ENCODE measurements at places on chromosomes 4 and X. TPM values are rescaled to one million over a fixed set of nuclear protein-coding genes. Genes with fewer than 3 reads are reported as not detected.

Gene DNAAF6
- total RNA-seq, result not detected

Gene COQ2
- 13.5 TPM for total RNA-seq

Gene CNGA1
- 1.1 TPM for total RNA-seq

Gene PAK3
- 0.38 TPM for total RNA-seq

Gene CPLX1
- 0.05 TPM for total RNA-seq

Gene CTAG1B
- 66.2 TPM for total RNA-seq

Gene UFSP2
- 31.2 TPM for total RNA-seq

Gene TMEM175
- total RNA-seq, result 28.7 TPM

Gene S100P
- total RNA-seq, result 20.1 TPM

Gene IL2
- total RNA-seq, result not detected

Gene RAI2
- not detected for total RNA-seq

Gene EFNB1
- total RNA-seq, result 7.9 TPM

Gene MAGIX
- 6.1 TPM for total RNA-seq

Gene CLIC2
- total RNA-seq, result not detected

Gene MSANTD1
- 0.80 TPM for total RNA-seq

Gene GLRB
- 3.9 TPM for total RNA-seq

Gene MYOZ2
- not detected for total RNA-seq

Gene EFHC2
- not detected for total RNA-seq

Gene EPHA5
- 0.13 TPM for total RNA-seq

Gene FRAS1
- 1.4 TPM for total RNA-seq

Gene SMR3B
- total RNA-seq, result not detected

Gene C1QTNF7
- not detected for total RNA-seq

Gene PCYT1B
- total RNA-seq, result 1.4 TPM

Gene TEX13D
- total RNA-seq, result 0.26 TPM

Gene NLGN4X
- 24.3 TPM for total RNA-seq

Gene CXCL3
- total RNA-seq, result 4.3 TPM

Gene IL1RAPL2
- not detected for total RNA-seq

Gene RTL5
- 0.27 TPM for total RNA-seq

Gene CYBB
- total RNA-seq, result not detected

Gene TCP11X2
- not detected for total RNA-seq

Gene MAEA
- total RNA-seq, result 56.8 TPM

Gene F8A3
- 2.3 TPM for total RNA-seq

Gene SSX2
- 4.5 TPM for total RNA-seq

Gene BEX4
- 11.6 TPM for total RNA-seq

Gene DDIT4L
- 0.03 TPM for total RNA-seq

Gene SNX12
- total RNA-seq, result 29.9 TPM

Gene TLR6
- 3.0 TPM for total RNA-seq

Gene SMIM10
- total RNA-seq, result not detected

Gene RASSF6
- not detected for total RNA-seq

Gene LRIT3
- total RNA-seq, result not detected

Gene NEXMIF
- not detected for total RNA-seq

Gene RIBC1
- 3.1 TPM for total RNA-seq

Gene BEND2
- not detected for total RNA-seq

Gene VEGFC
- total RNA-seq, result 15.4 TPM

Gene CENPVL2
- not detected for total RNA-seq

All from A375 (cell line).